H9 (cell line): ENCODE measurements at places on chromosomes 3 and 15. TPM values are rescaled to one million over a fixed set of nuclear protein-coding genes. Genes with fewer than 3 reads are reported as not detected.

- H3K4me3 ChIP-seq: no peak overlapping the region
- no peaks in the 10 kb centered on the region; the same call in 1 of the 3 replicates for H3K36me3 ChIP-seq
- H3K4me1 ChIP-seq: no peaks in the 10 kb centered on the region
- no peak overlapping the region for H3K27ac ChIP-seq
Observed at GRCh38 chr3:127654374-127654773, 18.4 kb upstream of the ABTB1 start.

- no peak overlapping the region for H3K27ac ChIP-seq
- H3K27me3 ChIP-seq: no peaks in the 10 kb centered on the region
- H3K36me3 ChIP-seq: no peaks in the 10 kb centered on the region
- peak overlapping the region; percentile 42; the same call in 1 of the 3 replicates for H3K4me3 ChIP-seq
Observed at GRCh38 chr15:35117543-35118265, 32.6 kb upstream of the NANOGP8 start.

- H3K4me1 ChIP-seq: peaks cover 4% of the 10 kb centered on the region; the same call in 1 of the 2 replicates
- H3K4me3 ChIP-seq: no peak overlapping the region
- no peaks in the 10 kb centered on the region for H3K27me3 ChIP-seq
- no peak for DNase-seq
- H3K36me3 ChIP-seq: no peaks in the 10 kb centered on the region
Observed at GRCh38 chr15:32120577-32121383, 90.5 kb downstream of the CHRNA7 start.

The C3orf22 gene
- total RNA-seq: not detected in 2 replicates
